ENCODE measurements at places on chromosomes 2 and 18.

GRCh38 chr2:16215902-16216557 lies 275.7 kb downstream of the MYCN start:
- DNase-seq, result no peak

DNA sequence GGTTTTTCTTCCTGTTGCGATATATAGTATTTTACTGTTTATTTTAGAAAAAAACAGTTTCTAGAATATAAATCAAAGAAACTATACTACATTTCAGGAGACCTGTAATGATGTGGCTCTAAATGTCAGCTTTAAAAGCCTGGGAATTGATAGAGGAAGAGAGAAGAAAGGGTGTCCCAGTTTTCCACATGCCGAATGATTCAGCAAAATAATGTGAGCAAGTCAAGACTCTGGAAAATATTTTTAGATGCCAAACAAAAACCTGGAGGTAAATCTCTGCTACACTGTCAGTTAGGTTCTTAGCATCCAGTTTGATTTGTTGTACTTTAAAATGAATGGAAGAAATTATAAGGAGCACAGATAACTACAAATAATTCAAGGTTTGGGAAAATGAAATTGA lies 67.1 kb upstream of the DSG1 start:
- no peak for DNase-seq

DNA sequence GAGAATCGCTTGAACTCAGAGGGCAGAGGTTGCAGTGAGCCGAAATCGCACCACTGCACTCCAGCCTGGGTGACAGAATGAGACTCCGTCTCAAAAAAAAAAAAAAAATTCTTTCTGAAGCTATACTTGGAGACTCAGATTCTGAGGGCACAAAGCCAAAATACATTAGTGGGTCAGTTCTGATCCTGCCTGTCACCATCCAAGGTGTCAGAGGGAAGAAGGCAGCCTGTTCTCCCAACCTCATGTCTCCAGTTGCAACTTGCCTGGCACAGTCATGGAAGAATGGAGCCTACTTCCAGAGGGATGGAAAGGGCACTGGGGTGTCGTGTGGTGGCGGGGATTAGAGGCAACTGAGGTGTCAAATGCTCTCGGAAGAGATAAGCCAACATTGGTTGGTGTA lies 104.8 kb upstream of the GATA6 start:
- no peak for DNase-seq

DNA sequence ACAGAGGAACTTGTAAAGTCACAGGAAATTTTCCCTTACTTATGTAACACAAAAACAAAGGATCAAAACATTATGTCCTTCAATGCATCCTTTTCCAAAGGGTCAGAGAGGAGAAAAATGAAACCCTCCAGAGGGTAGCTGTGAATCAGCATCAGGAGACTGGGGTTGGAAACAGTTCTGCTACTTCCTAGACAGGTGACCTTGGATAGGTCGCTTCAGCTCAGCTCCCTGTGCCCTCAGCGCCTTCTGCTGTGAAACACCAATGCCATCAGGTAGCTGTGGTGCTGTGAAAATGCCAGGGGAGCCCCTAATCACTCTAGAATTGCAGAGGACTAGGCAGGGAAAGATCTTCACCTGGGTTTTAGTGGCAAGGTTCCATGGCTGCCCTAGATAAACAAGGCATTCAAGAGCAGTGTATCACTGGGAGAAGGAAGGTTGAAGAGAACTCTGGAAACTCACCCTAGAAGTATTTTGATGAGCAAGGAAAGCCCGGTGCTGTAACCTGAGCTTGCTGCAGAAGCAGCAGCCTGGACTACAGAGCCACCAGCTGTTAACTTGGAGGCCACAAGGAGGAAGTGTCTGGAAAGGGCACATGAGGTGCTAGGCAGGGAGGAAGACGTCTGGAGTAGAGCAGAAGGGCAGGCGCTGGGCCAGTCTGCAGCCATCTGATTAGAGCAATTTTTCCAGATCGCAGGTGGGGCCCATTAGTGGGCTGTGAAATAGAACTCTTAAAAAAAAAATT lies 100.7 kb upstream of the MCFD2 start:
- DNase-seq, result peak; percentile 2

DNA sequence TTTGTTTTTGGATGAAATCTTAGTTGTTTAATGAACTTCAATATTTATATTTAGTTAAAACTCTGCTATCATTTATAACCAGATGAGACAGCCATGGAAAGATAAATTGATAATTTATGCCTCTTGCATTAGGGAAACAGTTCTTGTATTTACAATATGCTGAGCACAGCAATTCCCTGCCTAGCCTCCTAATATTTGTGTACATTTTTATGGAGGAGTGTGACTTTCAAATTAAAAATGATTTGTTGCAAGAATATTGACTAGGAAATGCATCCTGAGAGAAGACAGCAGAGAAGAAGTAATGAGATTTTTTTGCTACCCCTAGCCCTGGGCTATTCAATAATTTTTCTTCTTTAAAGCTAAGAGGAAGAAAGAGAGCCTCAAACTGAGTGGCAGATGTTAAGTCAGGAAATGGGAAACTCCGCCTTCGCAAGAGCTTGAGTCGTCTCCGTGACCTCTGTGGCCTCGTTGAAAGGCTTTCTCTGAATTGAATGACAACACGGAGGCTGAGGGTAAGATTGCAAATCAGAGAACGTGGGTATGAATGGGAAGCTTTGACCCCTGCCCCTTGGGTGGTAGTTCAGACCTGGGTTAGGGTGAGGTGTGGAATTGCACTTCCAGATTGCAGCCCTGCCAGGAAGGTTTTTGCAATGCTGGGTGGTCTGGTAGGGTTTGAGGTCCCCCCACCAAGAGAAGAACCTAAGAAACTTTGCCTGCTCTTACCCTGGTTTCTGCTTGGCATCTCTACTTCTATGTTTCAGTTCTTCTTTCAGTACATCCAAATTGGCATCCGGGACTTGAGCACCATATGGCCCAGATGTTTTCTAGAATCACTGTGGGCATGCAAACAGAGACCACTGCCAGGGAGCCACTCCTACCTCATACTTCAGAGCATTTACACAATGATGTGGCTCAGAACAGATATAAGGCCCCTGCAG lies 210.3 kb upstream of the RBMS1 start:
- DNase-seq, result peak; percentile 37

DNA sequence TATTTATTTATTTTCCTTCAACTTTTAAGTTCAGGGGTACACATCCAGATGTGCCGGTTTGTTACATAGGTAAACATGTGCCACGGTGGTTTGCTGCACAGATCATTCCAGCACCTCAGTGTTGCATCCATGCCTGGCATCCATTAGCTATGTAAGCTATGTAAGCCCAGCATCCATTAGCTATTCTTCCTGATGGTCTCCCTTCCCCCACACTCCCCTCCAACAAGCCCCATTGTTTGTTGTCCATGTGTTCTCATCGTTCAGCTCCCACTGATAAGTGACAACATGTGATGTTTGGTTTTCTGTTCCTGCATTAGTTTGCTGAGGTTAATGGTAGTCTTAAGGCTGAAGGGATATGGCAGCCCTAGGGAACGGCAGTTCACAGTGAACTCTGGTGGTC lies 203.4 kb downstream of the CTNNA2 start:
- no peak for DNase-seq

GRCh38 chr2:118846953-118847761 lies at the start of gene EN1:
Gene EN1 (minus strand): TSS chr2:118847648. CDS start chr2:118847167, 481 bp downstream.
- DNase-seq, result no peak

GRCh38 chr2:61557381-61557780 lies 19.2 kb upstream of the XPO1 start:
- DNase-seq, result no peak

DNA sequence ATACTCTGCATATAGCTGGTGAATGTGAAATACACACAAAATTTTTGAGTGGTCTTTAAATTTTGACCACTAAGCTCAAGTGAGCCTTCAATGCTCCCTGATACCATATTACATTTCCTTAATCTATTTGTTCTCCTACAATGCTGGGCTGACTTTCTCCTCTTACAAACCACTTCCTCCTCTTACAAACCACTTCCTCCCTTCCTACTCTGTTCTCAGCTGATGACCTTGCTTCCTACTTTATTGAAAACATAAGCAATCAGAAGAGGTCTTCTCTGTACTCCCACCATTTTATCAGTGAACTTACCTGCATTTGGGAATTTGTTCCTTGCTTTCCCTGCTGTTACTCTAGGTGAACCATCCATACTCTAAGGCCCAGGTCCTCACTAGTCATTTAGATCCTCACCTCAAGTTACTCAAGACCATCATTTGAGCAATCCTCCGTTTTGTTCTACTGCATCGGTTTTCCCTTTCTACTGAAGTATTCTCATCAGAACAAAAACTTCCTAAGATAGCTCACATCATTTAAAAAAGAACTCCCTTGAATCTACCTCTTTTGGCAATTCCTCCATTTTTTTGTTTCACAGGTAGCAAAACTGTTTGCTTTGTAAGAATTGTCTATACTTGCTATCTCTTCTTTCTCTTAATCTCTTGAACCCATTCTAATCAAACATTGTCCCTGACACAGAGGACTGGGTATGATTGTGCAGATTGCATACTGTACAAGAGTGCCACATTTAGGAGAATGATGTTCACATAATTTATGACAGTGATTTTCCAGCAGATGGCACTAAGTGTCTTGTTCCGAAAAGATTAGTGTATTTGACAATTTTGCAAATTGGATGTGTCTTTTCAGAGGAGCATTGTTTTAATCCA lies 96.5 kb downstream of the EPB41L5 start:
- DNase-seq, result peak; percentile 53

DNA sequence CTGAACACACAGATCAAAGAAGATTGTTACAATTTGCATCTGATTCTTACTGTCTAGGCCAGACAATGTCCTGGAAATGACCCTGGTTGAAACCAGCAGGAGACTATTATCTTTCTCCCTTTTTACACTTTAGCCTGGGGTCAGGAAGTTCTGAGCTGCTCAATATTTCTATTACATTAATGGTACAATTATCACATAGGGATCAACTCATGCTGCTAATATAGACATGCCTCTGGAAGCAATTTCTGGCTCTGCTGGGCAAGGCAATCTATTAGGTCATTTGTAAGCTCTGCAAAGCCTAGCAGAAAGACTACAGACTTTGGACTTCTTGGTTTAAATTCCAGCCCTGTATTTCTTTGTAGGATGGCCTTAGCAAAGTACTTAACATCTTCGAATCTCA lies 205.3 kb downstream of the LRP1B start:
- DNase-seq, result no peak

- DNase-seq, result no peak
Measured at GRCh38 chr2:221285148-221285547, 287.0 kb downstream of the EPHA4 start.

DNA sequence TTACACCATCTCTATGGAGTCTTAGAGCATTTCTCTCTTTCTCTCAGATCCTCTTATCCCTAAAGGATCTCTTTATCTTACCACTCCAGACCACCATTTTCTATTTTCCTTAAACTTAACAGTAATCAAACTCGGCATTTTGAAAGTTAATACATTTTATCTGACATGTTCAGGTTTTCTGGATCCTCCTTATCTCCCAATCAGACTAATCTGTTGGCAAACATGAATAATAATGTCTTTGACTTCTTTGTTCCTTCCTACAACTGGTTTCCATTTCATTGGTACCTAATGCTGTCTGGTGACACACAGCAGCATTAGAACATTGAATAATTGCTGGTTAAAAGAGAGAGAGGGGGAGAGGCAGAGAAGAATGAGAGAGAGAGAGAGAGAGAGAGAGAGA lies 932.1 kb upstream of the FSHR start:
- DNase-seq, result no peak

Measured in KG1 (cell line).